ENCODE measurements at places on chromosomes 2 and 18. TPM values are rescaled to one million over a fixed set of nuclear protein-coding genes. Genes with fewer than 3 reads are reported as not detected.

WDR12 gene
- total RNA-seq: 25.2 TPM

MOGAT1 gene
- total RNA-seq: not detected

RNF138 gene
- total RNA-seq: 21.0 TPM

ASPRV1 gene
- 1.9 TPM for total RNA-seq

MERTK gene
- 29.7 TPM for total RNA-seq

LRP1B gene
- total RNA-seq: 0.33 TPM

ICOS gene
- total RNA-seq: not detected

UGT1A10 gene
- total RNA-seq: not detected

KIAA2012 gene
- total RNA-seq: not detected

RIT2 gene
- not detected for total RNA-seq

STEAP3 gene
- total RNA-seq: 8.0 TPM

- H3K27ac ChIP-seq: no peak overlapping the region
- no peak overlapping the region for H3K4me3 ChIP-seq
- no peaks in the 10 kb centered on the region for H3K36me3 ChIP-seq
- peaks cover 2% of the 10 kb centered on the region for H3K4me1 ChIP-seq
- no peak for DNase-seq
Measured at GRCh38 chr2:174901075-174901474, 104.1 kb downstream of the CHN1 start.

- no peak overlapping the region for H3K4me3 ChIP-seq
- H3K27ac ChIP-seq: no peak overlapping the region
- no peaks in the 10 kb centered on the region for H3K4me1 ChIP-seq
- DNase-seq: no peak
- H3K27me3 ChIP-seq: no peaks in the 10 kb centered on the region
Measured at GRCh38 chr2:13005048-13005447, 288.3 kb downstream of the TRIB2 start.

GRCh38 chr18:31647127-31647753 is 37.1 kb downstream of the B4GALT6 start:
- H3K27ac ChIP-seq: no peak overlapping the region
- no peaks in the 10 kb centered on the region for H3K27me3 ChIP-seq
- no peak for DNase-seq
- H3K4me3 ChIP-seq: no peak overlapping the region
- H3K36me3 ChIP-seq: no peaks in the 10 kb centered on the region

GRCh38 chr18:68769461-68769860 is 28.4 kb upstream of the CCDC102B start:
- H3K4me1 ChIP-seq: peaks cover 2% of the 10 kb centered on the region
- no peak for DNase-seq
- H3K4me3 ChIP-seq: no peak overlapping the region
- H3K27ac ChIP-seq: no peak overlapping the region
- H3K27me3 ChIP-seq: no peaks in the 10 kb centered on the region

DNA sequence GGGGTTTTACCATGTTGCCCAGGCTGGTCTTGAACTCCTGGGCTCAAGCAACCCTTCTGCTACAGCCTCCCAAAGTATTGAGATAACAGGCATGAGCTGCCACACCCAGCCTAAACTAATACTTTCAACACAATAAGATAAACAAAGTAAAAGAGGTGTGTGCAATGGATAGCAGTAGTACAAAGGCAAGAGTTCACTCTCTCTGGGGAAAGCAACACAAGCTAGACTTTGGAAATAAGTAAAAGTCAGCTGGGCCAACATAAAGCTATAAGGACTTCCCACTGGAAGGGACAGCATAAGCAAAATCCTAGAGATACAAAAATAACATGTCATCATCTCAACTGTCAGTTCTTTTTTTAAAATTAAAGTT is 5.2 kb upstream of the NOSTRIN start:
- no peak for DNase-seq
- no peak overlapping the region for H3K27ac ChIP-seq
- no peak overlapping the region for H3K4me3 ChIP-seq
- no peaks in the 10 kb centered on the region for H3K36me3 ChIP-seq
- H3K4me1 ChIP-seq: no peaks in the 10 kb centered on the region
- no peaks in the 10 kb centered on the region for H3K27me3 ChIP-seq

DNA sequence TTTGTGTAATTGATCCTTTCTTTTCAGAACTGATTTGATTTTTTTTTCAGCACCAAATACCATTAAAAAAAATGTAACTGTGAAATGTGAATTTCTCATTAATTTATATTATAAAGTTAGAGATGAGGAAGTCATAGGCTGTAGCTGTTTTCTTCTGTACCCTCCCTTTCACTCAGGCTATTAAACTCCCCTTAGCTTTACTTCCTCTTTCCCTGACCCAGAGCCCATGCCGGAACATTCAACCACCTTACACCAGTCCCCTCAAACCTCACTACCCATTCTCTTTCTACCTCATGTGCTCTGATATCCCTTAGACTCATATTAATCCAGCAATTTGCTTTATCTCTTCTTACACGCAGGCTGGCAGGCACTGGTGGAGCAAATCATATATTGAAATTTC is 12.4 kb downstream of the GALNT5 start:
- H3K36me3 ChIP-seq: no peaks in the 10 kb centered on the region
- no peak overlapping the region for H3K27ac ChIP-seq
- no peak overlapping the region for H3K4me3 ChIP-seq
- no peaks in the 10 kb centered on the region for H3K27me3 ChIP-seq

DNA sequence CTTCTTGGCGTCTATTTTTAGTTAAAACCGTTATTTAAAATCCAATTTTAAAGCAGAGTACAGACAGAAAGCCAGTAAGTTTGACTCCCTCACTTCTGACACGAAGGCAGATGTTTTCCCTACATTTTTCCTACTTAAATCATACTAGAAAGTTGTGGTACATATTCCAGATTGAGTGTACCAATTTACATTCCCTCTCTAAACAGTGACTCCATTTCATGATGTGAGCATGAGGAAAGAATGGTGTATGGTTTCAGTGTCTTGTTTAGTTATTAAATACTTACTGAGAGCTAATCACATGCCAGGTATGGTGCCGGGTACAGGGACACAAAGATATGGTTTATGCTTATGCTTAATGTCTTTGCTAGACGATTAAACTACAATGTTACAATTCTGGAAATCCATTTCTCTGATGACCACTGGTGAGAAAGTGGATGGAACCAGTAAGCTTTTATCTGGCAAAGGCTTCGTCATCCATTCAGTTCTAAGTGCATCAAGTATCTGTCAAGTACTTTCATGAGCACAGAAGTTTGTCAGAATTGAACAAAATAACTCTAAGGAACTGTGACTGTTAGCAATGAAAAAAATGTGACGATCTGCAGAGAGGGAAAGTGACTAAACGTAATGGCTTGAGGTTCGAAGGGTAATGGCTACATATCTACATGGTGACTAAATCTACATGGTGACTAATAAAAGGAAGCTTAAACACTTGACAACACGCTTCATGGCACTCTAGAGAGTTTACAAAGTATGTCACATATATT is 25.7 kb downstream of the MAP4K3 start:
- no peaks in the 10 kb centered on the region for H3K27me3 ChIP-seq
- H3K27ac ChIP-seq: no peak overlapping the region
- no peak for DNase-seq
- peaks cover 7% of the 10 kb centered on the region for H3K4me1 ChIP-seq

DNA sequence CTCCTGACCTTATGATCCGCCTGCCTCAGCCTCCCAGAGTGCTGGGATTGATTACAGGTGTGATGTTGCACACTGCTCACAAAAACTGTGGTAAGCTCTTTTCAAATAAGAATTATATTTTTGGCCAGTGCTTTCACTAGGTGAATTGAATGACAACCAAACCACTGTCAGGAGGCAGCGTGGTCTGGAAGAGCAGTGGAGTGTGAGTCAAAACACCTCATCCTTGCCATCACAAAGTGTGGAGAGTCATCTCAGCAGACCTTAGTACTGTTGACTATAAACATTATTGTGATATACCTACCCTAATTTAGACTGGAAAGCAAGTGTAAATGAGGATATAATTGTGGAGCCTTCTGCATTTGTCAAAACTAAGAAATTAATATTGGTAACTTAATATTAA is 61.3 kb downstream of the UBE2E3 start:
- no peak for DNase-seq
- no peak overlapping the region for H3K4me3 ChIP-seq
- no peaks in the 10 kb centered on the region for H3K4me1 ChIP-seq
- H3K27me3 ChIP-seq: no peaks in the 10 kb centered on the region
- no peak overlapping the region for H3K27ac ChIP-seq

DNA sequence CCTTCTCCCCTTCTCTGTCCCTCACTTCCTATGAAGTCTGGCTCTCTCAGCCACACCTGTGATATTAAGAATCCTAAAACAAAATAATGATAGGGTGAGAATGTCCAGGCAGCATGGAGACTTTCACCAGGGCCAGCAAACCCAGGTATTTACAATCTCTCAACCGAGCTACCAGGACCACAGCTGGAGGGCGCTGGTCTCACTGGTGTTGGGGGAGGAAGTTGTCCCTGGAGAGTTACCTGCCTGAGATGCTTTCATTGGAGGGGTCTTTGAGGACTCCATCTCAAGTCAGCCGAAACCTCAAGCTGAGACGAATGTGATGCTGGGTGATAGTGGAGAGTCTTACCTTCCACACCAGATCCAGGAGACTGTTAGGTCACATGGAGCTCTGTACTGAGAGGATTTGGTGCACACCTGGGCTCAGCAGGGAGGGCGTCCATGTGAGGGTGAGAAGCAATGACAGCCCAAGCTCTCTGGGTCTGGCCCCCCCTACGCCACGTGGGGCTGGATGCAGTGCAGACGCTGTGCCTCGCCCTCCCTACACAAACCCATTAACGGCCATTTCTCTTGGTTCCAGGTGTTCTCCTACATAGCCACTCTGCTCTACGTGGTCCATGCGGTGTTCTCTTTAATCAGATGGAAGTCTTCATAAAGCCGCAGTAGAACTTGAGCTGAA is 27.4 kb downstream of the MAL start:
- no peak overlapping the region for H3K4me3 ChIP-seq
- no peak overlapping the region for H3K27ac ChIP-seq
- DNase-seq: no peak

DNA sequence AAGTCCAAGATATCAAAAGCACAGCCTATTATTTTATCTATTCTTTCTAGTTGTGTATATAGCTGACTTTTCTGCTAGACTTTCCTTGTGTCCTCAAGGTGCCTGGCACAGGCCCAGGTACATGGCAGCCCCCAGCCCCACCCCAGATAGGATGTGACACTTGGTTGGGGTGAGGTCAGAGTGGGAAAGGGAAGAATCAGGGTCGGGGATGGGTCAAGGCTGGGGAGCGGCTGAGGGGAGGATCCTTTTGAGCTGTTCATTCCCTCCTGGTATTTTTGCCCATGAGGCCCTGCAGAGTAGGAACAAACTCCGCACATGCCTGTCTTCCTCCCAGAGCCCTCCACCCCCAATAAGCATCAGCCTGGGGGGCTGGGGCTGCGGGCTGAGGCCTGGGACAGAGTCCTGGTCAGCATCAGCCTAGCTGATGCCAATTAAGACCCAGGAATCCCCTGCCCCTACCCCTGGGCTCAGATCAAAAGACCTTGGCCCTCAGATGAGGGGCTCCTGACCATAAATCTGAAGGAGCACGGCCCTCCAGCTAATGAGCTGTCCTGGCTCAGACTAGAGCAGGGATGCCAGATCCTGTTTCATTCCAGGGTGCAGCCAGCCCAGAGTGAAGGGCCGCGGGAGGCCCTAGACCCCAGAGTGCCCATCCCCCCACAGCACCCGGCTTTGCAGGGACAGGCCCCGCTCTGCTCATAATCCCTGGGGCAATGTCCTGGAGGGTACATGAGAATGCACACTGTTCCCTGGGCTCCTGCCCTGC is 85.3 kb downstream of the SDC1 start:
- H3K27ac ChIP-seq: no peak overlapping the region
- no peak overlapping the region for H3K4me3 ChIP-seq
- H3K36me3 ChIP-seq: no peaks in the 10 kb centered on the region

GRCh38 chr18:6239716-6240115 is 175.0 kb downstream of the L3MBTL4 start:
- H3K4me1 ChIP-seq: no peaks in the 10 kb centered on the region
- no peak overlapping the region for H3K27ac ChIP-seq
- H3K4me3 ChIP-seq: no peak overlapping the region
- H3K36me3 ChIP-seq: no peaks in the 10 kb centered on the region

GRCh38 chr2:17162713-17163112 is 355.5 kb downstream of the RAD51AP2 start:
- H3K4me3 ChIP-seq: no peak overlapping the region
- DNase-seq: no peak
- H3K4me1 ChIP-seq: peaks cover 1% of the 10 kb centered on the region

DNA sequence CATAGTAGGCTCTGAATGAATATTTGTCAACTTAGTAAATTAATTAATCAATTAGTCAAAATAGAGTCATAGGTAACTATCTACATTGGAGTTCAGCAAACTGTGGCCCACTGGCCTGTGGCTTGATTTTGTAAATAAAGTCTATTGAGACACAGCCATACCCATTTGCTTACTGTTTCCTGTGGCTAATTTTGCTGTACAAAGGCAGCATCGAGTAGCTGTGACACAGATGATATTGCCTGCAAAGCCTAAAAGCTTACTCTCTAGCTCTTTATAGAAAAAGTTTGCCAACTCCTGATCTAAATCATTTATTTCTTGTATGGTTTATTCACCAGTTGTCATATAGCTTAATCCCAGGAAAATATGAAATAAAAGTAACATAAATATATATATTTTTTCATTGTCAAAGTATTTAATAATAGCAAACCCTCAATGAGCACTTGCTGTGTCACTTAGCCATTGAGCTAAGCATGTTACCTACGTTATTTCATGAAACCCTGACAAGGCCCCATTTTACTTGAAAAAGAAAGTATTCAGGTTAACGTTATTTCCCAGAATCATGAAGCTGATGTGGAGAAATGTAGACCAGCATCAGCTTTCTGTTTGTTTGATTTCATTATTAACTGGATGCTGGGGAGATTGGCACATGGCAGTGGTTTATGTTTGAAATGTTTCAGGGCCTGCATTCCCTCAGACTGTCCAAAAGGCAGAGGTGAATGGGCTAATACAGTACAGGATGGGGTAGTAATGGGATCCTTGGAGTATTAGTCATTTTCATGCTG is 69.6 kb downstream of the ICOS start:
- H3K27me3 ChIP-seq: no peaks in the 10 kb centered on the region
- H3K36me3 ChIP-seq: no peaks in the 10 kb centered on the region
- DNase-seq: no peak
- no peak overlapping the region for H3K4me3 ChIP-seq
- H3K4me1 ChIP-seq: peaks cover 7% of the 10 kb centered on the region
- H3K27ac ChIP-seq: no peak overlapping the region

Data from aorta (tissue), 5 donors.